ENCODE measurements at places on chromosomes 2 and 18. TPM values are rescaled to one million over a fixed set of nuclear protein-coding genes. Genes with fewer than 3 reads are reported as not detected.
A peak's percentile ranks its signal among the peaks of the same experiment; 100 is the strongest.

DNA sequence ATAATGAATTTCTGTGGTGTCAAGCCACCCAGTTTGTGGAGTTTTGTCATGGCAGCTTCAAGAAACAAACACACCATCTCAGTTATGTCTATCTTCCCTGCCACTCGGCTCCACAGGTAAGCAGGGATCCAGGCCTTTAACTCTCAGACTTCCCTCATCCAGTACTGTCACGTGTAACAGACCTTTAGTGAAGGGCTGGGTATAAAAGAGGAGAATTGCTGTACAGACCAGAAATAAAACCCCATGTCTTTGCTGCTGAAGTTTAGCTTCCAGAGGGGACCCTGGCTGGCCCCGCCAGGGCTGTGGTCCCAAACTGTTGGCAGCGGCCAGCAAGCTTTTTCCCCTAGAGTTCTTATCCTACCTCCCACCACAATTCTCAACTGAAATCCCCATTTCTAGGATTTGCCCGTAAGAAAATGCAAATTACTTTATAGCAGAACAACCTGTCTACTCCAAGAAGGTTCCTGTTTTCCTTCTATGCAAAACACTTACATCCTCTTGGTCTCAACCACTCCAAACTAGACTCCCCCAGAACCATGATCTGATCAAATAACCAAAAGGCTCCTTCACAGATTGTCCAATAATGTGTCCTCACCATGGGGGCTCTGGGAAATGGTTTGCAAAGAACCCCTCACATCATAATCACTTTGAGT lies 438.0 kb upstream of the ID2 start:
- no peak for DNase-seq

- DNase-seq, result no peak
Observed at GRCh38 chr18:47545613-47546012, 294.2 kb upstream of the SKOR2 start.

GRCh38 chr18:27142891-27143290 lies 42.2 kb downstream of the CHST9 start:
- no peak for DNase-seq

DNA sequence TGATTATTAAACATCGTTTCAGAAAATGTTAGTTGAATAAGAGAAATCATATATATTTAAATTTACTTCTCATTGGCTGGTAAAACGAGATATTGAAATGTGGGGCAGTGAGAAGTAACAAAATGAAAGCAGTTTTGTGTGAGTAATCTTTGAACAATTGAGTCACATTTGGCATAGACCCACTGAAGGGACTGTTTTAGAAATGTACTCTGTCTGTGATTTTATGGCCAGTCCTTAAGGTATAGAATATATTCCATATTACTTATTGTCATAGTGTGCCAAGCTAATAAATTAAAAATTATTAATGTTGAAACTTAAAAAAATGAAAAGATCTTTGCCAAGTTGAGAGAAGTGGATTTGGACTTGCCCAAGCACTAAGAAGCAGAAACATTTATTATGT lies 222.4 kb upstream of the COL3A1 start:
- no peak for DNase-seq

DNA sequence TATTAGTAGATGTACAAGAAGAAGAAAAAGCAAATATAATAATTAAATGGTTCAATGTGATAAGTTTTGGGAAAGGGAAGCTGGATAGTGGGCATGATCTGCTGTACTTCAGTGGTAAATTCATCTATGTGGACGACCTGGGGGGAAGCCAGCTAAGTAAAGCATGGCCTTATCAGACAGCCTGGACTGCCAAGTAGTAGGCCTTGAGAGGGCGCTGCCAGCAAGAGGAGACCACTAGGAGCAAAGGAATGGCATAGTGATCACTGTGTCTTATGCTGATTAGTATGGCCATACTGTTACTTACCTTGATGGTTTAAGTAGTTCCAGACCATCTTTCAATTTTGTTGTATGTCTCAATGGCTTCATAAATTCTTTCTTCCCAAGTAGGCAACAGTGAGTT lies 287.6 kb downstream of the SETBP1 start:
- no peak for DNase-seq

DNA sequence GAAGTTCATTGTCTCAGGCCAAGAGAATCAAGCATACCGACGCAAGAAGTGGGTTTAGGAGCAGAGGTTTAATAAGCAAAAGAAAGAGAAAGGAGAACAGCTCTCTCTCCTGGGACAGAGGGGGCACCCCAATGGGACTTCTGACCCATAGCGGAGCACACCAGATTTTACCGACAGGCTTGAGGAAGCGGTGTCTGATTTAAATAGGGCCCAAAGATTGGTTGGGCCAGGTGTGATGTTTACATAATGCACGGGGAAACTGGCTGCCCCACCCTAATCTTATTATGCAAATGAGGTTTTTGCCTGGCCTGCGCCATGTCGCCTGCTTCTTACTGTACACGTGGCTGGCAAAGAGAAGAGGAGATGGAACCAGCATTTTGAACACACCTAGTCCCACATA lies 106.2 kb downstream of the MREG start:
- DNase-seq, result no peak

Gene CCDC68
- polyA plus RNA-seq, result not detected

GRCh38 chr2:224796695-224797305 lies 80.6 kb upstream of the CCDC195 start:
- DNase-seq, result no peak

DNA sequence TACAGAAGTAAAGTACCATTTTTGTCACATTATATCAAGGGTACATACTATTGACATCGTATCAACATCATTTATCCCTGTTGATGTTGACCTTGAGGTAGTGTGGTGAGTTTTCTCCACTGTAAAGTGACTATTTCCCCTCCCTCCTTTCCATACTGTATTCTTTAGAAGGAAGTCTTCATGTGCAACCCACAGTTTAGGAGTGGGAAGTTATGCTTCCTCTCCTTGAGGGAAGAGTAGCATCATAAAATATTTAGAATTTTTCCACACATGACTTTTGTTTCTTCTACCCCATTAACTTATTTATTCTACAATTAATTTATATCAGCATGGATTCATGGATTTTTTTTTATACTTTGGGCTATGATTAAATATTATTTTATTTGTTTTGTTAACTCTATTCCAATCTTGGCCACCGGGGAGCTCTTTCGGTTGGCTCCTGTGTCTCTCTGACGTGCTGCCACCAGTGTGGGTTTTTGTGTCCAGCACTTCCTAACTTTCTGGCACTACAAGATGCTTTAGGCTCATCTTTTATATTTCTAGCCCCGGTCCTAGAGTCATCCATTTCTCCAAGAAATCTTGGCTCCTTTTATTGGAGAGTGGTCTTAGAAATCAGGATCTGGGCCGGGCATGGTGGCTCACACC lies 19.0 kb downstream of the AQP12B start:
- no peak for DNase-seq

Gene MOGAT1
- not detected for polyA plus RNA-seq

- no peak for DNase-seq
Observed at GRCh38 chr2:203936949-203937348, 386 bp downstream of the ICOS start.

- no peak for DNase-seq
Observed at GRCh38 chr2:136070913-136071312, 47.0 kb downstream of the CXCR4 start.

GRCh38 chr2:201350879-201351278 lies 6.3 kb downstream of the FLACC1 start:
- DNase-seq, result no peak

DNA sequence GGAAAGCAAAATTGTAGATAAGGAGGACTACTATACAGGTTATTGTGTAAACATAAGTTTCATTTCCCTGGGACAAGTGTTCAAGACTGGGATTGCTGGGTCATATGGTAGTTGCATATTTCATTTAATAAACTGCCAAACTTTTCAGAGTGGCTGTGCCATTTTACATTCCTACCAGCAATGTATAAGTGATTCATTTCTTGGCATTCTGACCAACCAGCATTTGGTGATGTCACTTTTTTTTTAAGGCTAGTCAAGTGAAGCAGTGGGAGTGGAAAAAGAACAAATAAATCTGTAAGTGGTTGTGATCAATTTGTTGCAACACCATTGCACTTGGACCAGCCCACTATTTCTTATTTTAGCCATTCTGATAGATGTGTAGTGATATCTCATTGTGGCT lies 5.2 kb upstream of the CHCHD5 start:
- no peak for DNase-seq

DNA sequence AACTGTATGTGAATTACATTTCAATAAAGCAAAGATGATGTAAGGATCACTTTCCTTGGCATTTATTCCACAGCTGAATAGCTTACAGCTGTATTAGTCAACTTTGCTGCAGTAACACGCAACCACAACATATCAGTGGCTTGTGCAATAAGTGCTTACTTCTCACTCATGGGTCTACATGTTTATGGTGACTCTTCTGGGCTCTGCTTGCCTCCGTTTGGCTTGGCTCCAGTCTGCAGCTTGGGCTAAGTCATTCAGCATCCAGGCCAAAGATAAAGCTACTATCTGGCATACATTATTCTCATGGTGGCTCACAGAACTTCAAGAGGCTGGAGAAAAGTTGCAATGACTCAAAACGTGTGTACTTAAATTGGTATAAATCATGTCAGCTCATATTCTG lies 355.0 kb downstream of the RNF144A start:
- no peak for DNase-seq

DNA sequence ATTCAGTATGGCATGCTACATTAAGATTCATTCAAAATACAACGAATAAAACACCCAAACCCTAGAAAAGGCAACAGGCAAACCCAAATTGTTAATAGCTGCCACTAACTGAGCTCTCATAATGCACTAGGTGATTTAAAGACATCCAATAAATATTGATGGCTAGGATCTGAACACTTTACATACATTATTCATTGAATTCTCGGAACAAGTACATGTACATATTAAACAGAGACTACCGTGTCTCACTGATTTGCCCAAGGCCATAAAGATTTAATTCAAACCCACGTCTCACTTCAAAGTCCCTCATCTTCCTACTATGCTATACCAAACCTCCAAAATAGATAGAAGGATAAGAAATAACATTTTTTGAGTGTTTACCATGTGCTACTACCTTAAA lies 42.1 kb downstream of the THOC1 start:
- DNase-seq, result no peak

Gene FAM110C
- not detected for polyA plus RNA-seq

GRCh38 chr2:8193146-8193545 lies 488.7 kb upstream of the ID2 start:
- no peak for DNase-seq

DNA sequence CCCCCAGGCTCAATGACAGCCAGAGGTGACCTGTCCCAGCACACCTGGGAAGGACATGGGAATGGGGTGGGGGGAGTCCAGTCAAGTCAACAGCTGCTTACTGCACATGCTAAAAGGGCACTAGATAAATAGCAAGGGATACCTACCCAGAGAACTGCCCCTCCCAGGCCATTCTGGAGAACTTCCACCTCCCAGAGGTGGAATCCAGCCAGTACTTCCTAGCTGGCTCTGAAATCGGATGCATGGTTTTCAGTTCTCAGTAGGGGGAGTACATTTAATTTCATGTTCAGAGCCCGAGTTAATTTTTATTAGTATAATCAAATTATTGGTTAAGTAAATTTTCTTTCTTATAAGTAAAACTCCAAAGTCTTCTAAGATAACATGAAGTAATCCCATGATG lies 28.9 kb upstream of the ITGA6 start:
- no peak for DNase-seq

DNA sequence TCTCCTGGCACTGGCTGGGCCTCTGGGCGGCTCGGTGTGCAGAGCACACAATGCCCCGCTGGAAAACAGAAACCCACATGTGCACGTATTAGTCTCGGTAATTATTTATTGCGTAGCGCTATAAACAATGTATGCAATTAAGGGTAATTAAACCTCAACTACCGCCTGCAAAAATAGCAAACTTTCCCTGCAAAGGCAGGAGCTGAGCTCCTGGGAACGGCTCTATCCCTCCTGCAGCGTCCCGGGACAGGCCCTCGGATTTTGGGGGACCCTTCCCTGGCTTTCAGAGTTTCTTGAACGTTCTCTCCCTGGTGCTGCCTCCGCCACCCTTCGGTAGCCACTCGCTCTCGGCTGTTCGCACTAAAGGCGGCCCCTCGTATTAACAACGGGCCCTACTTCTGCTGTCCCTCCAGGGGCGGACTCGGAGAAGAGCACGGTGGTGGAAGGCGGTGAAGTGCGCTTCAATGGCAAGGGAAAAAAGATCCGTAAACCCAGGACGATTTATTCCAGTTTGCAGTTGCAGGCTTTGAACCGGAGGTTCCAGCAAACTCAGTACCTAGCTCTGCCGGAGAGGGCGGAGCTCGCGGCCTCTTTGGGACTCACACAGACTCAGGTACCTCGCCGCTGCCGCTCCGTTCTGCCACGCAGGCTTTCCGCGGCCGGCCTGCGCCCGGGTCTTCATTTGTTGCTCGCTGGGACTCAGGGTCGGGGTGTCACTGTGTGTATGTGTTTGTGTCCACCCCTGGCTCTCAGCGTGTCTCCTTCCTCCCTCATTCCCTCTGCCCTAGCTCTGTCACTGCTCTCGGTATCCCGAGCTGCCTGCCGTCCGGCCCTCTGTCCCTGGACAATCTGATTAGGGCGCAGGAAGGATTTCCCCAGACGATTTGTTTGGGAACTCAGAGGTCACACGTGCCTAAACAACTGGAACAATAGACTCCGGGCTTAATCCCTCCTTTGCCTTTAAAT lies 1.2 kb downstream of the DLX1 start:
- DNase-seq, result peak; percentile 52

- DNase-seq, result no peak
Observed at GRCh38 chr2:222548992-222549391, 106.9 kb downstream of the FARSB start.

Gene DUSP19
- 0.85 TPM for polyA plus RNA-seq

Gene MYO5B
- 1.3 TPM for polyA plus RNA-seq

- no peak for DNase-seq
Observed at GRCh38 chr2:109344270-109344805, 215.3 kb downstream of the SH3RF3 start.

GRCh38 chr2:129293326-129293725 lies 686.1 kb upstream of the RAB6C start:
- no peak for DNase-seq

Gene FAM228A
- 0.13 TPM for polyA plus RNA-seq

GRCh38 chr2:123839326-123839725 lies 185.8 kb upstream of the CNTNAP5 start:
- DNase-seq, result no peak

DNA sequence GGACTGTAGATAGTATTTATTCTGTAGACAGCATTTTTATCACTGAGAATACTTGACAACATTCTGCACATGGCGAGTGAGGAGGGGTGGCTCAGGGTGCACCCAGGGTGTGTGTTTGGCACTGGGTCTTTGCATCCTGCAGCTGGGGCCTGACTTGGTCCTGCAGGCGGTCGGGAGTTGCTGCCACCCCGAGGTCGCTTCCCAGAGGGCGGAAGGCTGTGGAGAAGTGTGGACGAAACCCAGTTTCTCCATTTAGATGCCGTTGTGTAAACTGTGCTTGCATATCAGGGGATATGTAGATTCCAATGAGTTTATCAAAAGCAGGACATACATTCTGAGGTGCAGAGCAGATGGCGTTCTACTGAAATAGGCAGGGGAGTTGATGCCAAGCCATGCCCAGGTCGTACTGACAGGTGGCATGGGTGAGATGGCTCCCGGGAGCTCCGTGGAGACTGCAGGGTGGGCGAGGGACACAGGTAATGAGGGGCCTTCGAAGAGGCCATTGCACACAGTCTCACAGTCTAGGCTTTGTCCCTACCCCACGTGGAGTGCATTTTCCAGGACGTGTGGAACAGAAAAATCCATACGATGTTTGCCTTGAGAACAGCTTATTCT lies 74.5 kb downstream of the RTP5 start:
- DNase-seq, result no peak

Gene GLI2
- 3.4 TPM for polyA plus RNA-seq

All from SK-N-SH (cell line).